ENCODE measurements at places on chromosomes 3 and 15.

- DNase-seq = no peak
These were observed 222.7 kb downstream of the TP63 start for GRCh38 chr3:189853906-189854305.

DNA sequence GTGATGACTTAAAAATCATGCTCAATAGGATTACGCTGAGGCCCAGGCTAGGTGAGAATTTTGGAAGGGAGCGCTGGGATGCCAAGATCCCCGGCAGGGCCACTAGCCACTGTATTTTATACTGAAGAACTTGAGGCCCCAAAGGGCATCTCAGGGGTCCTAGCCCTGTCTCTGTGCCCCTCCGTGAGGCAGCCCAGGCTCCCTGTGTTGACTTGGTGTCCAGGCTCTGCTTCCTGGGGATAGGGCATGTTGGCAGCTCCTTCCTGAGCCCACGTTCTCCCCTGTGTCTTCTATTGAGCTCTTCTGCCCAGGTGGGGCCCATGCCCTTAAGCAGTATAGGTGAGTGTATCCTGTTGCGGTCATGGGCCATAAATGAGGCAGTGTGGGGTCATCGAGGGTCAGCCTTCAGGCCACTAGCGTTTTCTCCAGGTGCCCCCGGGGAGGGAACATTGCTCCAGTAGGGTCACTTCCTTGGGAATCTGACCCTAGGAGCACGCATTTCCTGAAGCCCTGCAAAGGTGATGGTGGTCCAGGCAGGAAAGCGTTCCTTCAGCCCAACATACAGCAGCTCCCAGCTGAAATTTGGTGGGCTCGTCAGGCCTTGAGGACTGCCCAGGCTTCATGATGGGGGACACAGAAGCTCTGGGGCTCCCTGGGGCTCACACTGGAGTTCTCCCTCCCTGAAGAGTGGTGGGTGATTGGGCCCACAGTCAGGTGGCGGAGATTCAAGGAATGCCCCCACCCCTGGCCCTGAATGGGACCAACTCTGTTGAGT is 189.4 kb downstream of the UBE3A start:
- DNase-seq = peak; percentile 7

DNA sequence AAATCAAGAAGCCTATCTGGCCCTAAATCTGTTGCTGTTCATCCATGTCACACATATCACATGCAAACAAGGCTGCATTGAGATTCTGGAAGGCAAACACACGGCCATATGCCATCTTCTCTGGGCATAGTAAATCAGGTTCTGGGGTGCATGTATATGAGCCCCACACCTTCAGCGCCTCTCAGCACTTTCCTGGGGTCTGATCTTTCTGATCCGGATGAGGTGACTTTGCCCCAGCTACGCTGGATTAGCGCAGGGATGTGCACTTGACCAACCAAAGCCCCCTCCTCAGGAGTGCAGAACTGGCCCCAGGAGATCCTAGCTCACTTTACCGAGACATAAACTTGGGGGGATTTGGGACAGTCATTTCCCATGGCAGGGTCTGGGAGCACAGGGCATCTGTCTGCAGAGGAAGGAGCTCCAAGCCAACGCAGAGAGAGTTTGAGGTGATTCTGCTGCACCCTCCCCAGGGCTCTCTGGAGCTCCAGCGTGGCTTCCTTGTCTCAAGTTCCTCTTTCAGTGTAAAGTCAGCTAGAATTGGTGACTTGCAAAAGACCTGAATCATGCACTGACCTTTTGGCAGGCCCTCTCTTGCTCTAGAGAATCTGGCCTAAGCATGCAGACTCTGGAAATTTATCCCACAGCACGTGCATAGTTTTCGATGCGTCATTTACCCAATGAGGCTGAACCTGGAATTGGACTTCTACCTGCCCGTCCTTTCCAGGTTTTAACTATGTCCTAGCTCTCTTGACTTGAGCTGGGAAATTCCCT is 63.5 kb upstream of the KLF13 start:
- DNase-seq = peak; percentile 20

GRCh38 chr15:69060041-69060481 is 45.6 kb downstream of the NOX5 start:
- no peak for DNase-seq

GRCh38 chr3:63877737-63878393 is 14.2 kb downstream of the ATXN7 start:
- no peak for DNase-seq

- no peak for DNase-seq
These were observed 608 bp downstream of the SCN5A start for GRCh38 chr3:38648659-38649499.

DNA sequence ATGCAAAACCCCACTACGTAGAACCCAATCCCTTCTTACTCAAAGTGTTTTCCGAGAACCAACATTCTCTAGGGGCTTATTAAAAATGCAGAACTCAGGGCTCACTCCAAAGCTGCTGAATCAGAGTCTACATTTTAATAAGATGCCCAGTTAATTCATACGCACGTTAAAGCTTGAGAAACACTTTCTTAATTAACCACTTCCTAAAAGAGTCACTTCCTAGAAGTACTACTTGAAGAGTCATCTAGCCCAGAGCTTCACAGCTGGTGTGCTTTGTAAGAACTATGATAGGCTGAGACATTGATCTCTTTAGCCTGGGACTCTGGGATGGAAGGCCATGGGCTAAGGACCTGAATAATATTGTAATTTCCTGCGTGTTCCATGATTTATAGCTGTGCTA is 9.0 kb downstream of the COL6A5 start:
- no peak for DNase-seq

DNA sequence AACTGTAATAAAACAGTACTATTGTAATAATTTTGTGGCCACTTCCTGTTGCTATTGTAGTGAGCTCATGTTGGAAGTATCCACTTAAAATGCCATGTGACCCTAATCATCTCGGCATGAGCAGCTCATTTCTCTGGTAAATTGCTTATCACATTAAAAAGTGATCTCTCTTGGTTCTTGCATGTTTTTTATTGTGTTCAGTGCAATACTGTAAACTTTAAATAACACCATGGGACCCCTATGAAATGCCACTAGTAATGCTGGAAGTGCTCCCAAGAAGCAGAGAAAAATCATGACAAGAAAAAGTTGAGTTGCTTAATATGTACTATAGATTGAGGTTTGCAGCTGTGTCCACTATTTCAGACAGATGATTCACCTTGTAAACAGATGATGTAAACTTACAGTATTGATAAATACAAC is 45.6 kb downstream of the NMD3 start:
- DNase-seq = no peak

GRCh38 chr3:14200276-14200675 is 21.7 kb downstream of the LSM3 start:
- no peak for DNase-seq

DNA sequence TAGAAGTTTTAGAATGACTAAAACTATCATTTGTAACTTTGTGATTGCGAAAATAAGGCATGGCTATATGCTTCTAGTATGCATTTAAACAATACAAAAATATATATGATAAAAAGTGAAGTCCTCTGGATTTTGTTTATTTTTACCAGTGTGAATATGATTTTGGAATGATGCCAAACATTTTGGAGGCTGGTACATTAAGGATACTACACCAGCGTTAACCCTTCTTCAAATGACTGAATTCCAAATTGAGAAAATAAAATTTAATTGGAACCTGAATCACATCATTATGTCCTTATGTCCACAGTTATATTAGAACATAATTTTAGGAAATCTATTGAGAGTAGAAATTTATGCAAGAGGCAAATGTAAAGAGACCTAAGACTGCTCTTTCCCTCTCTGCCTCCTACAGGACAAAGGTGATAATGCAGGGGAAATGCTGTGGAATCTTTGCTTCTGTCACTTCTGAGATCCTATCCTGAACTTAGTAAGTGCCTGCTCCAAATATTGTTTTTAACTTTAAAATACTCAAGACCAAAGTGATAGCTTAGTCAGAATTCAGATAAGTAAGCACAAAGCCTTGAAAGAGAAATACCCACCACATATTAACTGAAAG is 121.1 kb upstream of the NANOGP8 start:
- no peak for DNase-seq

DNA sequence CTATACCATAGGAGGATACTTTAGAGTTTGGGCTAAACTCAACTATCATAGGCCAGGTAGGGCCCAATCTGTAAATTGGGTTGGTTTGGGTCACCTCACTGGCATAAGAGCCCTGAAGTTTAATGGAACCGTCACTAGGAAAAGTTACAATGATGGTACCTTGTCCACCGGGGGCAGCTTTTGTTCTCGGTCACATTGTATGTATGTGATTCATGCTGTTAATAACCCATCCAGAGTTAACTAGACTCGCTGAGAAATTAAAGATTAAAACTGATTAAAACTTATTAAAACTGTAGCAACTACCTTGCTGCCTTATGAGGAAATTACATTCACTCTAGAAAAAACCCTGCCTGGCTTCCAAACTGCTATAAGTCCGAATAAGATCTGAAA is 145.0 kb upstream of the TMCO5A start:
- no peak for DNase-seq

DNA sequence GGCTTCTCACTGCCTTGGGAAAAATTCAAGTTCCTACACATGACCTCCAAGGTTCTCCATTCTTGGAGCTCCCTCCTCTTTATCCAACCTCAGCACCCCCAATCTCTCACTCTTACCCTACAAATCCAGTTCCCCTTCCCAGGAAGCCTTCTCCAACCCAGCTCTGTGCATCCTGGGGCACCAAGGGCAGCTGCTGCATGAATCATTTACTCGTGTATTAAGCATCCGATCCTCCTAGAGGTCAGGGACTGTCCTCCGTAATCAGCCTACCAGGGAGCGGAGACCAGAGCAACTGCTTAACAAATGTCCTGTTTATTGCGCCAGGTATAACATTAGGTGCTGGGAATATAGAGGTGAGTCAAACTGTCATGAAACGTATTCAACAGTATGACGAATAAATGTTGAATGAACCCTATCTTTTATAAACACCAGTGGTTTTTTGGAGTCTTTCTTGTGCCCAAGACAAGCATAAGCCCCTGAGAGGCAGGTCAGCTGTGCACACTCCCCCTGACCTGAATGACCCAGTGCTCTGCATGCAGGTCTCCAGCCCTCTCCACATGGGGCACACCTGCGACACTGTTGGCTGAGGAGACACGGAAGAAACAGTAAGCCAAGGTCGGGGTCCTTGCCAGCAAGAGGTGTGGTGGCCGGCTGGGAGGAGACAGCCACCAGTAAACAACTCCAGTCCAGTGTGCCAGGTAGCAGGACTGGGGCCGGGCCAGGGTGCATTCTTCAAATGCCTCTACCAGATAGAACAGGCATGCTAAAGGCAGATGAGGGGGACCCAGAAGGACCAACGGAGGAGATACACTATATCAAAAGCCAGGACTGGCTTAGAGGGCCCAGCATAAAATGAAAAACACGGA is 27.6 kb downstream of the ANP32A start:
- no peak for DNase-seq

DNA sequence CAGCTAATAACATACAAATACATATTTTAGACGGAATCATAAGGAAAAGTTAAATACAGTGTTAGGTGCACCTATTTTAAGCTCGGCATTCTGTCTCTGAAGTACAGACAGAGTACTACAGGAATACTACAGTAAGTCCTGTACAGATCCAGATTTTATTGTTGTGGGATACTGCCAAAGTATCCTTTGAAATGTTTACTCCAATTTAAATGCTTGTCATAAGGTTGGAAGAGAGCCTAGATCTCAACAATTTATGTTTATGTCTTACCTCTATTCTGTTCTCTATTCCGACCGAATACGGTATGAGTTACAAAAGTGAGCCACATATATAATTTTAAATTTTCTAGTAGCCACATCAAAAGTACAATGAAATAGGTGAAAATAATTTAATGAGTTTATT is 25.3 kb downstream of the PLD1 start:
- no peak for DNase-seq

GRCh38 chr15:52246686-52247431 is 48.7 kb downstream of the MYO5C start:
- no peak for DNase-seq

GRCh38 chr3:175585898-175586297 is 726.8 kb downstream of the NAALADL2 start:
- no peak for DNase-seq

DNA sequence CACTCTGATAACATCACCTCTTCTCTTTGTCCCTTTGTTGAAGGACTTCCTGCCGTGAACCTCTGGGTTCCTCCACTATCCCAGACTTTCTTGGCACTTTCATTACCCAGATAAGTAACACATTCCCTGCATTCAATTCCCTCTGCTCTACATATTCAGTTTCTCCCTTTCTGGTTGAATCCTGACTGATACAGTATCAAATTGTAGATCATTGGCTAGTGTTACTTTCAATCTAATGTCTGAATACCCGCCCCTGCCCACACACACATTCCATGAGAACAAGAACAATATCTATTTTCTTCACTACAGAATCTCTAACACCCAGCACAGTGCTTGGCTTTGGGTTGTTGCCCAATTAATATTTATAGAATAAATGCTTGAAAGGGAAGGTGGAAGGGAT is 163.5 kb downstream of the ABHD5 start:
- DNase-seq = no peak

GRCh38 chr3:149575961-149576564 is 81.8 kb downstream of the WWTR1 start:
- no peak for DNase-seq

GRCh38 chr3:138032567-138032966 is 22.6 kb downstream of the CLDN18 start:
- no peak for DNase-seq

- DNase-seq = no peak
These were observed 78.8 kb upstream of the CTNNB1 start for GRCh38 chr3:41120460-41120859.

GRCh38 chr3:123299581-123299980 is 97.8 kb downstream of the SEC22A start:
- DNase-seq = no peak

DNA sequence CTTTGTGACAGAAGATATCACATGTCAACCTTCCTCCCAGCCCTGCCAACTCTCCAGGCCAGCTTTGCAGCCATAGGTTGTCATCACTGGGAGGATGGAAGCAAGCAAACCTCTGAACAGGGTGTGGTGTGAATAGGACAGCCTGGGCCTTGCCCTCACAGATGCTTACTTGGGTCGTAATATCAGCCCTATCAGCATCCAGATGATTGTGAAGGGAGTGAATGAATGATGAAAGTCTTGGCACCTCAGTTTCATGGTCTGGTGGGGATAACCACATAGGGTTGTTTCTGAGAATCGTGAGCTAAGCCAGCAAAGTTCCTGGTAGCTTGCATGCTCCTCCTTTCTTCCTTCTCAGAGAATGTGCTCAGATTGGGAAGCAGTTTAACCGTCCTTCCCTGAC is 55.1 kb upstream of the POLR2M start:
- no peak for DNase-seq

GRCh38 chr3:157405457-157405856 is 31.2 kb upstream of the PTX3 start:
- DNase-seq = no peak

- DNase-seq = no peak
These were observed 7.5 kb downstream of the ZNF592 start for GRCh38 chr15:84755736-84756527.
